ENCODE measurements at places on chromosomes 3 and 15.

DNA sequence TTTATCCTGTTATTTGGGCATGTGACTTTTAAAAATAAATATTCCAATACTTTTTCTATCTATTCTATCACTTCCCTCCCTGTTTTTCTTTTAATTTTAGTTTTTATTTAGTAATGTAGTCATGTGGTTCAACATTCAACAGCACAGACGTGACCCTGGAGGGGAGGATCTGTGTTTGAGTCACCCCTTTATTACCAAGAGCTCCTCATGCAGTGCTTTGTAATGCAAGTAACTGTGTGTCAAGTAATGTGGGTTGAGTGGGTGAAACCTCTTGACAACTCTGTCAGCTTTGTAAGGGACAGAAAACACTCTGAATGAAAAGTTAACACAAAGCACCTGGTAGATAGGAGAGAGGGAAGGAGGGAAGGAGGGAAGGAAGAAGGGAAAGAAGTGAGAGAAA is 89.7 kb upstream of the FGF12 start:
- no peak for DNase-seq
- H3K4me1 ChIP-seq: peaks cover 2% of the 10 kb centered on the region
- no peak overlapping the region for H3K4me3 ChIP-seq
- H3K36me3 ChIP-seq: no peaks in the 10 kb centered on the region
- H3K27me3 ChIP-seq: no peaks in the 10 kb centered on the region

- no peak overlapping the region for H3K4me3 ChIP-seq
- H3K27me3 ChIP-seq: no peaks in the 10 kb centered on the region
- H3K4me1 ChIP-seq: no peaks in the 10 kb centered on the region
These were observed 155.8 kb downstream of the TLE3 start for GRCh38 chr15:69941706-69942495.

DNA sequence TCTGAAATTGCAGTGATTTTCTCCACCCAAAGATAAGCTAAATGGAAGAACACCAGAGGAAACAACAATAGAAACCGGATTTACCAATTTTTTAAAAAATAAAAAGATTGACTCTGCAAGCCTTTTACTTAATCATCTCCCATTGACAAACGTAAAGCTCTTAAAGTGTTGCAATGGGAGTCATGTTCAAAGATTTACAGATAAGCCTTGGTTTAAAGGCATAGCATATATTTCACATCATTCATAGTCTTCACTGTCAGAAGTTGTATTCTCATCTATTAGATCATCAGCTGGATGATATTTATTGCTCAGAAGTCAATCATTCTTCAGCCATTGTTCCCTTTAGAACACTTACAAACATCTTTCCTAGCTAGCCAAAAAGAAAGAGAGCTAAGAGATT is 397.6 kb downstream of the GBE1 start:
- DNase-seq: no peak
- H3K27ac ChIP-seq: no peak overlapping the region
- no peak overlapping the region for H3K4me3 ChIP-seq
- 0 out of 2 replicates have a peak, but pooled peaks cover 4% of the 10 kb centered on the region for H3K36me3 ChIP-seq
- H3K27me3 ChIP-seq: no peaks in the 10 kb centered on the region
- H3K4me1 ChIP-seq: no peaks in the 10 kb centered on the region

DNA sequence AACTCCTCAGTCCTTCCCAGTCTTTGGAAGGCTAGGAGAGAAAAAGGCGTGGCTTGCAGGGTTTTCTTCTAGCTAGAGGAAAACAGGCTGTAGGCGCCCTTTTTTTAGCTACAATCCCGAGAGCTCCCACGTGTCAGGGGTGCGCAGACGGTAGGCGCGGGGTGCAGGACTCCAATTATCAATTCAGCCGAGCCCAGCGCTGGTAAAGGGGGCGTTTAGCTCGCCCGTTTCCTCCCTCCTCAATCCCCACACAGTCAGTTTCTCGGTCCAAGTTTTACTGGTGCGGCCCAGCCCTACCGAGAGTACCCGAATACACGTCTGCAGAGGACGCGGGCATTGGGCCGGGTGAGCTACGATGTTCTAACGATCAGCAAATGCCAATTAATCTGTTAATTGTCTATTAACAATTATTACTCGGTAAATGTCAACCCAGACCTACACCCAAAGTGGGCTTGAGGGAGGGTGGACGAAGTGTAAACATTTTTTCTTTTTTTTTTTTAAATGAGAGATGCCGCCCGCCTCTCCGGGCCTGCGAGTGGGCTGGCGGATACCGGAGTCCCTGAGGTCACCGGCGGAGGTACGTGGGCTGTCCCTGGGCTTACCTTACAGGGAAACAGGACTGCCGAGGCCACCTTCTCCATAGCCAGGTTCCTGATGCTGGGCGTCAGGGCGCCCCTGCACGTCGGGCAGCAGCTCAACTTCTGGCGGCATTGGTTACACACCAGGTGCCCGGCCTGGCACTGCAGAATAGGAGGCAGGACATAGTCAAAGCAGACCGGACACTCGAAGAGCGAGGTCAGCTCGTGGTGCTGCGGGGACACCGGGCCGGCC is 923 bp downstream of the SIAH2 start:
- peak; percentile 52 for DNase-seq
- no peak overlapping the region for H3K27ac ChIP-seq
- peak overlapping the region; percentile 86 for H3K4me3 ChIP-seq
- peaks cover 13% of the 10 kb centered on the region for H3K4me1 ChIP-seq
- no peaks in the 10 kb centered on the region for H3K27me3 ChIP-seq

- DNase-seq: no peak
- no peak overlapping the region for H3K27ac ChIP-seq
- no peaks in the 10 kb centered on the region for H3K4me1 ChIP-seq
- no peak overlapping the region for H3K4me3 ChIP-seq
These were observed 85.7 kb upstream of the UBE2E1 start for GRCh38 chr3:23720059-23720458.

- H3K27ac ChIP-seq: no peak overlapping the region
- H3K4me3 ChIP-seq: no peak overlapping the region
- no peaks in the 10 kb centered on the region for H3K27me3 ChIP-seq
- no peaks in the 10 kb centered on the region for H3K36me3 ChIP-seq
- DNase-seq: no peak
- no peaks in the 10 kb centered on the region for H3K4me1 ChIP-seq
These were observed 65.6 kb downstream of the ABTB1 start for GRCh38 chr3:127738192-127738840.

GRCh38 chr15:79863886-79864285 is 32.9 kb downstream of the MTHFS start:
- H3K4me3 ChIP-seq: no peak overlapping the region
- H3K36me3 ChIP-seq: peaks cover 26% of the 10 kb centered on the region
- no peak overlapping the region for H3K27ac ChIP-seq
- H3K4me1 ChIP-seq: no peaks in the 10 kb centered on the region

DNA sequence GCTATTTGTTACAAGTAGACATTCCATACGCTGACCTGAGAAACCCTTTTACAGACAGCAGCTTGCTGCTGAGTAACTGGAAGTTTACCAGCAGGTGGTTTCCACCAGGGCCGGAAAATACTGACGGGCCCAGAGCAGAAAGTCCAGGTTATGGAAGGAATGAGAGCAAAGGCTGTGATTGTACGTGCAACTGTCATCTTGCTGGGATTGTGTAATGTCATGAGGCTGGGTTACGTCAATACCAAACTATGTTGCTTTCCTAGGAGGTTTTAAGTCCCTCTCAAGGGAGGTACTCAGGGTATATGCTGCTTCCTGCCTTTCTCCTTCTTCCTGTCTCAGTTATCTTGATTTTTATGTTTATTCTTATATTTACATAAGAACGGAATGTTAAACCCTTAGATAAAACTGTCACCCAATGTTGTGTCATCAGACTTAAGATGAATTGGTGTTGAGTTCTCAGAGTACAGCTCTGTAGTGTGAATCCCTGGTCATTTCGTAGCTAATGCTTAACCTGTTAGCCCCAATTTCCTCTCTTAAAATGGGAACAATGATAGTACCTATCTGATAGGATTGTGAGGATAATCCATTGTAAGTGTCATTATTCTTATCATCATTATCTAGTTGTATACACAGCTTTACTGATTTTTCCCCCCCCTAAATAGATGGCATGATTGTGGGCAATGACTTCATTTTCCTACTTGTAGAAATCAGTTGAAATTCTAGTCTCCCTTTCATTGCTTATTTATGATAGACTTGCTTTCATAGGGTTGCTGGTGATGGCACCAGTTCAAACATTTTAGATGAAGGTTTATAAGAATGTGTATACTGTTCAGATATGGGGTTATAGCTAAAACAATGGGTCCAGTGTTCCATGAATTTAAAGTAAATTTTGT is 101.4 kb downstream of the FNDC3B start:
- no peaks in the 10 kb centered on the region for H3K27me3 ChIP-seq
- peaks cover 14% of the 10 kb centered on the region for H3K36me3 ChIP-seq
- H3K4me1 ChIP-seq: peaks cover 40% of the 10 kb centered on the region
- H3K27ac ChIP-seq: peak overlapping the region; percentile 52

DNA sequence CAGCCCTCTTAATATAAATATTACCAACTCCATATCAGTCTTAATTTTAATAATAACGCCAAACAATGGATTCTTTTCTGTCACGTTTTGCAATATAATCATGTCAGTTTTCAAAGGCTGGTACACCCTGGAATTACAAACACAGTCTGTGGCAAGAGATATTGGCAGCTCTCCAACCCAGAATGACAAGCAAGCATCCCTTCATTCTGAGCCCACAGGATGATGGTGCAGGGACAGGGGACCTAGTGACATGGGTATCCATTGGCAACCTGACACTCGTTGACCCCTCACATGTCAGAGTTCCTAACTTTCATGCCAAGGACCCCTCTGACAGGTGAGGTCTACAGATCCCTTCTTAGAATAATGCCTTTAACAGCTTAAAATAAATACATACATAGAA is 154.5 kb upstream of the TSC22D2 start:
- H3K27me3 ChIP-seq: no peaks in the 10 kb centered on the region
- no peaks in the 10 kb centered on the region for H3K4me1 ChIP-seq
- H3K27ac ChIP-seq: no peak overlapping the region
- no peak overlapping the region for H3K4me3 ChIP-seq
- no peak for DNase-seq

DNA sequence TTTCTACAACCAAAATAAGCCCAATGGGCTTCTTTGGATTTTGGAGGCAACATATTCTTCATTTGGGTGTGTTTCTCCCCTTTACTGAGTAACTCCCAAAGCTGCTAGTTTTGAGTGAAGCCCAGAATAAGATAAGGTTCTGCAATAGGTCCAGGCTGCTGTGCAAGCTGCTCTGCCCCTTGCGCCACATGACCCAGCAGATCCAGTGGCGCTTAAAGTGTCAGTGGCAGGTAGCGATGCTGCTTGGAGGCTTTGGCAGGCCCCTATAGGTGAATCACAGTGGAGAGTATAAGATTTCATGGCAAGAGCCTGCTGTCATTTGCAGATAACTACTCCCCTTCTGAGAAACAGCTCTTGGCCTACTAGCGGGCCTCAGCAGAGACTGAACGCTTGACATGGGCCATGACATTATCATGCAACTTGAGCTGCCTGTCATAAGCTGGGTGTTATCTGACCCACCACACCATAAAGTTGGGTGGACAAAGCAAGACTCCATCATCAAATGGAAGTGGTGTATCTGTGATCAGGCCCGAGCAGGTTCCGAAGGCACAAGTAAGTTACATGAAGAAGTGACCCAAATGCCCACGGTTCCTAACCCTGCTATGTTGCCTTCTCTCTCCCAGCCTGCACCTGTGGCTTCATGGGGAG is 88.4 kb upstream of the OXTR start:
- no peak for DNase-seq
- no peaks in the 10 kb centered on the region for H3K27me3 ChIP-seq
- no peaks in the 10 kb centered on the region for H3K4me1 ChIP-seq
- H3K27ac ChIP-seq: no peak overlapping the region
- H3K4me3 ChIP-seq: no peak overlapping the region

- no peaks in the 10 kb centered on the region for H3K27me3 ChIP-seq
- no peaks in the 10 kb centered on the region for H3K4me1 ChIP-seq
- no peak overlapping the region for H3K4me3 ChIP-seq
- DNase-seq: no peak
- no peak overlapping the region for H3K27ac ChIP-seq
- H3K36me3 ChIP-seq: no peaks in the 10 kb centered on the region
These were observed 7.0 kb upstream of the DMXL2 start for GRCh38 chr15:51629612-51630011.

GRCh38 chr3:186783058-186783730 is at the start of gene EIF4A2:
Gene EIF4A2, plus strand, starts transcription at chr3:186783577. Its CDS starts 34 bp downstream, at chr3:186783611.
- peak within 1 kb of the TSS; percentile 65 for H3K27ac ChIP-seq
- H3K36me3 ChIP-seq: peaks cover 50% of the 10 kb centered on the region
- no peaks in the 10 kb centered on the region for H3K4me1 ChIP-seq
- peak; percentile 83 for DNase-seq
- H3K27me3 ChIP-seq: no peaks in the 10 kb centered on the region

- H3K27me3 ChIP-seq: no peaks in the 10 kb centered on the region
- no peaks in the 10 kb centered on the region for H3K36me3 ChIP-seq
- no peak for DNase-seq
- no peaks in the 10 kb centered on the region for H3K4me1 ChIP-seq
These were observed 115.9 kb downstream of the CBLB start for GRCh38 chr3:105752791-105753415.

GRCh38 chr3:138646008-138646407 is 37.4 kb downstream of the FAIM start:
- peaks cover 84% of the 10 kb centered on the region for H3K36me3 ChIP-seq
- H3K4me3 ChIP-seq: no peak overlapping the region
- no peaks in the 10 kb centered on the region for H3K4me1 ChIP-seq
- H3K27ac ChIP-seq: no peak overlapping the region
- DNase-seq: no peak
- no peaks in the 10 kb centered on the region for H3K27me3 ChIP-seq

DNA sequence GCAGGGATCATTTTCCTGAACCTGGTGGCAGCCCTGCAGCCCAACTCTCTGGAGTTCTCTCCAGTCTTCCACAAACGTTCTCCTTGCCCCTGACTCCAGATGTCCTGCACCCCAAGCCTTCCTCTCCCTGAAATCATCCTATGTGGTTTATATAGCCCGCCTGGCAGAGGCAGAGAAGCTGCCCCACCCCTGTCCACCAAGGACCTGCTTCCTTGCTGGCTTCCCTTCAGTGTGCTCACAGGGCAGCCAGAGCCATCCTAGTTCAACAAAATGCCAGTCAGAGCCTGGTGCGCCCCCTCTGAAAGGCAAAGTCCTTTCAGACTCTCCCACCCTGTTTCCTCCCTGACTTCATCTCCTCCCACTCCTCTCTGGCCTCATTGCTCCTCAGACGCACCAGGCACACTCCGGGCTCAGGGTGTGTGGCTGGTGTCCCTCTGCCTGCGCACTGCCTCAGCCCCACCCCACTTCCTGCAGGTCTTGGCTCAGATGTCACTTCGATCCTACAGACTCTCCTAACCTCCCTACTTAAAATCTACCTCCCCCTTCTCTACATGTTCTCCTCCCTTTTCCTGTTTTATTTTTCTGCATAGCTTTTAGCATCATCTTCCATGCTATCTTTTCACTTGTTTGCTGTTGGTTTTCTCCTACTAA is 5.9 kb downstream of the KBTBD13 start:
- no peaks in the 10 kb centered on the region for H3K36me3 ChIP-seq
- H3K27me3 ChIP-seq: no peaks in the 10 kb centered on the region
- no peak overlapping the region for H3K4me3 ChIP-seq
- DNase-seq: peak; percentile 70
- no peak overlapping the region for H3K27ac ChIP-seq

GRCh38 chr3:106703524-106703923 is 673.7 kb upstream of the CCDC54 start:
- no peaks in the 10 kb centered on the region for H3K27me3 ChIP-seq
- no peak overlapping the region for H3K27ac ChIP-seq
- no peak for DNase-seq
- 0 out of 2 replicates have a peak, but pooled peaks cover 5% of the 10 kb centered on the region for H3K4me1 ChIP-seq
- H3K36me3 ChIP-seq: no peaks in the 10 kb centered on the region
- H3K4me3 ChIP-seq: no peak overlapping the region

All from H9 (cell line).